ENCODE measurements at places on chromosomes 7 and 10.

DNA sequence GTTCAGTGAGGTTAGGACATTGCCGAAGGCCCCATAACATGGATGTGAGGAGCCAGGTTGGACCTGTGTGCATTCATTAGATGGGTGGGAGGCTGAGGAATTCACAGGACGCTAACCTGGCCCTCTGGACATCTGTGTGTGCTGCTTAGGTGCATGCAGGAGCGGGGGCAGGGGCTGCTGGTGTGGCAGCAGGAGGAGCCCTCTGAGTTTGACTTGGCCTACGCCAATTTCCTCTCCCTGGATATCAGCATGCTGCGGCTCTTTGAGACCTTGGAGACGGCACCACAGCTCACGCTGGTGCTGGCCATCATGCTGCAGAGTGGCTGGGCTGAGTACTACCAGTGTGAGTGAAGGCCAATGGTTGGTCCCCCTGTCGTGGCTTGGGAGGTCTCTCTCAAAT, 34.5 kb upstream of the MMD2 start:
- DNase-seq: no peak

GRCh38 chr10:3185386-3185785, 12.8 kb upstream of the PITRM1 start:
- no peak for DNase-seq

GRCh38 chr10:132924046-132924952, 18.1 kb downstream of the CFAP46 start:
- no peak for DNase-seq

GRCh38 chr10:95877881-95878280, 29.9 kb upstream of the CC2D2B start:
- DNase-seq: no peak

- no peak for DNase-seq
Observed at GRCh38 chr10:13649844-13650520, 63.2 kb downstream of the PRPF18 start.

DNA sequence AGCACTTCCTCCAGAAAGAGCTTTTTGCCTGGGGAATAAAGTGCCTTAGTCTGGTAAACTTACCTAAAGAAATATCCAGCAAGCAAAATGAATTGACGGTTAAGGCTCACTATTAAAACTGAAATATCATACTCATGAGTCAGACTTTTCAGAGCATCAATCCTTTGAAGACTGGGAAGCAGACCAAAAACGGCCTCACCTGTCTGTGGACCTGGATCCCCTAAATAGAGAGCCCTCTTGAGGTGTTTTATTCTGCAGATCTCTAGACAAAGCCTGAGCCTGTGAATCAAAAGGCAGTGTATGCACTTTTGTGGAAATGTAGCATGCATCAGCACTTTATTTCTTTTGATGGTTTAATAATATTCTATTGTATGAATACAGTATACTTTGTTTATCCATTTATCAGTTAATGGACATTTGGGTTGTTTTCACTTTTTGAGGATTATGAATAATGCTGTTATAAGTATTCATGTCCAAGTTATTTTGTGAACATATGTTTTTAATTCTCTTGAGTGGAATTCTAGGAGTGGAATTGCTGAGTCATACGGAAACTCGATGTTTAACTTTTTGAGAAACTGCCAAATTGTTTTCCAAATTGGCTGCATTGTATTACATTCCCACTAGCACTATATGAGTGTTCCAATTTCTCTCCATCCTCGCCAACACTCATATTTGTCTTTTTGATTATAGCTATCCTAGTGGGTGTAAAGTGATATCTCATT, 449.0 kb upstream of the IGFBP3 start:
- DNase-seq: no peak

DNA sequence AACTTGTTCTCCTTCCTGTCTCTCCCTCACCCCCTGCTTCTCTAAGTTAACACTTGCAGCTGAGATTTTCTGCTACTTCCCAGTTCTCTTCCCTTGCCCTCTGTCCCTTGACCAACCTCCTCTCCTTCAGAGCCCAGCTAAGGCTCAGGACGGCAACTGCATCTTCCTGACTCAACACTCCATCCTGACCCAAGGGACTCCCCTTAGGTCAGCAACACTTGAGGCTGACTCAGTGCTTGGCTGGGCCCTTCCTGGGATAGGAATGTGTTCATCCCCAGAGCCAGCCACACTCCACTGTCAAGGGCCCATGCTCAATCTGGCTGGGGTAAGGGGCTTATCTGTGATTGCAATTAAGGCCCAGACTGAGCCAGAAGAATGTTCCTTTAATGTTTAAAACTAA, 3.4 kb downstream of the CALHM2 start:
- DNase-seq: no peak

DNA sequence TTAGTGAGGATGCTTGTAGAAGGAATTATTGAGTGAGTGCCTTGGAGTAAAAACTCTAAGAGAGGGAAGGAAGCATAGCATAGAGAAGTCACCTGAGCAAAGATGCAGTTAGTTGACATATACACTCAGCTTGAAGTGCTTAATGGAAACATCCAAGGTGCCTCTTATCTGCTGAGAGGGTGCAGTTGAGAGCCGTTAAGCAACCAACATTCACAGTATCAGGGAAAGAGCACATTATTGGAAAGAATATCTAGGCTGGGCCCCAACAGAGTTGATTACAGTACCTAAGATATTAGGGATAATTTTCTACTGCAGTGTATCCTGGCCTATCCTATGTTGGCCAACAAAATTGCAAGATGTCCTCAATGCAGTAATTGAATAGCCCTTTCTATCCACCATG, 302.0 kb downstream of the ETV1 start:
- DNase-seq: no peak

- DNase-seq: no peak
Observed at GRCh38 chr10:76667408-76668370, 969.9 kb downstream of the KCNMA1 start.

DNA sequence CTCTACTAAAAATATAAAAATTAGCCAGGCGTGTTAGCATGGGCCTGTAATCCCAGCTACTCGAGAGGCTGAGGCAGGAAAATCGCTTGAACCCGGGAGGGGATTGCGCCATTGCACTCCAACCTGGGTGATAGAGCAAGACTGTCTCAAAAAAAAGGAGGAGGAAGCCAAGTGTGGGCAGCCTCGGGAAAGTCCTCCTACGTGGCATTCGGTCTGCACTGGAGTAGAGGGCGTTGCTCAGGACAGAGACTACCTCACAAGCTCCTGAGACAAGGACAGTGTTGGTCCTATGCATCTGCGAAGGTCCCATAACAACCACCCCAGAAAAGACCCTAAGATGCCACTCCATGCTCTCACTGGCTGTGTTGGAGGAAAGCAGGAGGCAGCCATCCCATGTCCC, 10.0 kb upstream of the SERPINE1 start:
- no peak for DNase-seq

DNA sequence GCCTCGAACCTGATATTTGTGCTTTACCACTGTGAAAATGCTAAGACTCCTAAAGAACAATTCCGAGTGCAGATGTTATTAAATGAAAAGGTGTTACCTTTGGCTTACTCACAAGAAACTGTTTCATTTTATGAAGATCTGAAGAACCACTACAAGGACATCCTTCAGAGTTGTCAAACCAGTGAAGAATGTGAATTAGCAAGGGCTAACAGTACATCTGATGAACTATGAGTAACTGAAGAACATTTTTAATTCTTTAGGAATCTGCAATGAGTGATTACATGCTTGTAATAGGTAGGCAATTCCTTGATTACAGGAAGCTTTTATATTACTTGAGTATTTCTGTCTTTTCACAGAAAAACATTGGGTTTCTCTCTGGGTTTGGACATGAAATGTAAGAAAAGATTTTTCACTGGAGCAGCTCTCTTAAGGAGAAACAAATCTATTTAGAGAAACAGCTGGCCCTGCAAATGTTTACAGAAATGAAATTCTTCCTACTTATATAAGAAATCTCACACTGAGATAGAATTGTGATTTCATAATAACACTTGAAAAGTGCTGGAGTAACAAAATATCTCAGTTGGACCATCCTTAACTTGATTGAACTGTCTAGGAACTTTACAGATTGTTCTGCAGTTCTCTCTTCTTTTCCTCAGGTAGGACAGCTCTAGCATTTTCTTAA, 47.7 kb downstream of the MINPP1 start:
- DNase-seq: no peak

- peak; percentile 48 for DNase-seq
Observed at GRCh38 chr10:132185601-132186487, 904 bp upstream of the DPYSL4 start.

GRCh38 chr10:76287856-76288255, 856.4 kb downstream of the LRMDA start:
- no peak for DNase-seq

GRCh38 chr7:150385302-150385723, 6.2 kb downstream of the ZNF775 start:
- no peak for DNase-seq

DNA sequence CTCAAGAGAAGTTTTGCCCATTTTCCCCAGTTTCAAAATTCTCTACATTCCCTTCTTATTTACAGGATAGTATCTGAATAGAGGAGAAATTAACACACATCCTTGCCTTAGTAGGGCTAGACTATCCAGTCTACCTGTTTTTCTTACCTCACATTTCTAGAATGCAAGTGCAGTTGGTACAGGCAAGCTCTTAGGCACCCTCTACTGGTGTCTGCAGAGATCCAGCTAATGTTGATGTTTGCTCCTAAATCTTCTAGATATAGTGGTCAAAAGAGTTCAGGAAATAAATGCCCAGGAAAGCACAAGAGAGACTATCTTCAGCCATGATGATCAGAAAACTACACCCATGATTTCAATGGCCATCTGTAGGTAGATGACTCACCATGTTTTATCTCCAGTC, 205.3 kb downstream of the HTR7 start:
- DNase-seq: no peak

DNA sequence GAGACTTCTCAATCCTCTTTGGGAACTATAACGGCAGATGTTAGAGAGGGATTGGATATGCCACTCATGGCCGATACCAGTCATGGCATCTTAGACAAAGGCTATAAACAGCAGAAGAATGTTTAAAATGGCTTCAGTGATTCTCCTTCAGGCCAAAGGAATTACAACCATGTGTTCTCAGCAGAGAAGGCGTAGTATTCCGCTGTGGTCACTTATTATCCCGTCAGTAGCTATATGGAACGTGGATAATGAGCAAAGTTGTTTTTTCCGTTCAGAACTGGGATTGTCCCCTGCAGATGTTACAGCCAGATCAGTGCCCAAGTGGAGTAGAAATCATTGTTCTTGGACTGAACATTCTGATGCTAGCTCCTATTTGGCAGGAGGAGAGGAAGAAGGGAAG, 43.1 kb downstream of the TEX36 start:
- no peak for DNase-seq

DNA sequence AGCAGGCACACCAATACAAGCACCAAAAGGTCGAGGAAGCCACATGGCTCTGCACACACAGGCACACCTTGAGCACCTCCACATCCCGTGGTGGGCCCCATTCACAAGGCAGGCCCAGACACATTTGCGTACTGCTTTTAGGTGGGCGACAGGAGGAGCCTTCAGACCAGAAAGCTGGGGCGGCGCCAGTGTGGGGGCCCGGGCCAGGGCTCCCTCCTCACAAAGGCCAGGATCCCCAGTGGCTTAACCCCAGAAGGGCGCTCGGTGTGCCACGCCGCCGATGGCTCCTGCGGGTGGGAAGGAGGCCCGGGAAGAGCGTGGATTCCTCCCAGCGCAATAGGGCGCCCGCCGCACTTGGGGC, 2.8 kb upstream of the SMARCD3 start:
- no peak for DNase-seq

- no peak for DNase-seq
Observed at GRCh38 chr10:1368842-1369171, 312.6 kb downstream of the WDR37 start.

- no peak for DNase-seq
Observed at GRCh38 chr10:120634659-120635058, 177.6 kb downstream of the PLPP4 start.

- DNase-seq: no peak
Observed at GRCh38 chr7:102874966-102875365, 37.8 kb upstream of the LRRC17 start.

DNA sequence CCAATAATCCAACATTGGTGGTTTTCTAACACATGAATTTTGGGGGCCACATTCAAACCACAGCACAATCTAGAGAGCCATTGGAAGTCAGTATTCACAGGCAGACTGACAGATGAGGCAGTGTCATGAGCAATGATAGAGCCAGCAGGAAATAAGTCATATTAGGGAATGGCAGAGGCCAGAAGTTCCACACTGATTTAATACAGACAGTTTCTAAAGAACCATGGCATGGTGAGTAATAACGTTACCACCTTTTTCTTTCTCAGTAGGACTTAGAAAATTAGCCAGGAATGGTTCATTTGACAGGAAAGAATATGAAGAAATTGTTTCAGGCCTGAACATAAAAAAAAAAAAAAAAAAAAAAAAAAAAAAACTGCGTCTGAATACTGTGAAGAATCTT, 210.3 kb downstream of the GPAM start:
- no peak for DNase-seq

DNA sequence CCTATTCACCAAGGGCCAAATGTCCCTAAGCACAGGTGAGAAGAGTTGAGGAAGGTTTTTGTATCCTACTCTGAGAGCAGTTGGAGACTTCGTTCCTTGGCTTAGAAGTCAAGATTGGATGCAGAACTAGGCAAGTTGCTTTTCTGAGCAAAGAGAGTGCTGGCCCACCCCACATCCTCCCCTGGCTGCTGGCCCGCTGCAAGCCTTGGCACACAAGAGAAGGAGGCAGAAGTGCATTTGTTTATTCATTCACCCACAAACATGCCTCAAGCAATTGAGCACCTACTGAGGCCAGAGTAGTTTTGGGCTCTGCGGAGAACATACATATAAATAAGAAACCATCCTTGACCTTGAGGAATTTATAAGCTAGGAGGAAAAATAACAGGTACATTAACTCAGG, 318.9 kb downstream of the KCNMA1 start:
- DNase-seq: no peak

DNA sequence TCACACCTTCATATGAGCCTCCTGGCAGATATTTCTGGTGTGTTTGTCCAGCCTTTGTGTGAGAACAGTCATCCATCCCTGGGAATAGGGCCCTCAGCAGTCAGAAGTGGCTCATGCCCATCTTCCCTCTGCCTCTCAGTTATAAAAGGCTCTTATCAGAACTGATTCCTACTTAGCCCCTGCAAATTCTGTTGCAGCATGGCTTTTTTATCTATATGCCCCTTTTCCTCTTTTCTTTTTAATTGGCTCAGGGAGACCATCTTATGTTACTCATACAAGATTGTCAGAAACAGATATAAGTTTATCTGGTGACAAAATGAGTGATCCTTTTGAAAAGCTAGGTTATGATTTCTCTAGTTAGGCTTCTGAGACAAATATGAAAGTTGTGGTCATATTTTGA, 194.1 kb downstream of the CREB5 start:
- DNase-seq: no peak
